ENCODE measurements at places on chromosomes 7 and 10.

- DNase-seq, result no peak
These were observed 65.9 kb upstream of the KCND2 start for GRCh38 chr7:120207037-120207436.

DNA sequence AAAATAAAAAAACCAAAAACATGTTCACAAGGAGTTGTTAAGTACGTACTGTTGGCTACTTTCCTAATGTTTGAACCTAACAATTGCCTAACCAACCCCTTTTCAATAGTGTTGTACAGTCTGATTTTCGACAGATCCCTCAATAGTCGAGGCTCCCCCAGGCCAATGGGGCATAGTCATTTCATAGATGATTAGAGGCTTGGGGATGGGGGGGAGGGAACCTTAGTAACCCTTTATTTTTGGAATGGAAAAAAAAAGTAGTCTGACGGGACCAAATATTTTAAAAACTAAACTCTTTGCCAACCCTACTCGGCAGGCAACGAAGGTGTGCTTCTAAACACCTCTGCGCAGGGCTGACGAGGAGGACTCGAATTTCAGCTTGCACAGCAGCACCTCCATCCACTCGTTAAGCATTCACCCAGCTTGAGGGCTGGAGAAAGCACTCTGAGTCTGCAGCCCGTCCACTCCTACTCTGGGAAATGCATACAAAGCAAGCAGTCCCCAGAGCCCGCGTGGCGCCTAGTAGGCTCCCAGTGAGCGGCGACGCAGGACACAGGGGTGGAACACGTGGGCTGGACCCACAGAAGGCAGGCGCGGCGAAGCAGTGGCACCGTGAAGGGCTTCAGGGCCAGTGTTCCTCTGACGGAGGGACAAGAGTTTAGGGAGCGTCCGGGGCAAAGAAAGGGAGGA is 899 bp downstream of the PUS7 start:
- peak; percentile 4 for DNase-seq

DNA sequence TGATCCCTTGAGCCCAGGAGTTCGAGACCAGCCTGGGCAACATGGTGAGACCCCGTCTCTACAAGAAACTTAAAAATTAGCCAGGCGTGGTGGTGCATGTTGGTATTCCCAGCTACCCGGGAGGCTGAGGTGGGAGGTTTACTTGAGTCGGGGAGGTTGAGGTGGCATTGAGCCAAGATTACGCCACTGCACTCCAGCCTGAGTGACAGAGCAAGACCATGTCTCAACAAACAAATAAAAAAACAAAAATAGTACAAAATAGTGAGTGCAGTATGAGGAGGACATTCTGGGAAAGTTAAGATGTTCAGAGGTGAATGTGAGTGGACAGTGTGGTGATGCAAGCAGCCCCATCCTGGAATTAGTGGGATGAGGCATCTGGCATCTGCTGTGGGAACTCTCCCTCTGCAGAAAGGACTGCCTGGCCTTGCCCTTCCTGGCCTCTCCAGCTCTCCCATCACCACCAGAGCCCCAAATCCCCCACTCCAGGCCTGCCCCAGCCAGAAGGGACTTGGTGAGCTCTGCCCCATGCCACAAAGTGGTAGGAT is 96.6 kb upstream of the PARD3 start:
- no peak for DNase-seq

- no peak for DNase-seq
These were observed 179.5 kb downstream of the ZWINT start for GRCh38 chr10:56181607-56182006.

DNA sequence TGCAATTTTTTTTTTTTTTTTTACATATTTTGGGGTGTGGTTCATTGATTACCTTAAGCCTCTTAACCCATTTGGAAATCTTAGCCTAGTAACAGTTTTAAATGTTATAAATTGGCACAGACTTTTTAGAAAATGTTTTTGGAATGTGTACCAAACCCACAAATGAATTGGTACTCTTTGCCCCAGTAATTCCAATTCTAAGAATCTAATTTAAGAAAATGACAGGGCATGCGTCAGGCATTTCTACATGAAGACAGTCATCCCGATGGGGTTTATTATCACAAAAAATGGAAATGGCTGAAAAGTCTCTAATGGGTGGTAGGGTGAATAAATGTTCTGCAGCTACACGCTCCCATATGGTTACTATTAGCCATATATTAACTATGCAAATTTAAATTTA is 54.9 kb downstream of the ITIH5 start:
- DNase-seq, result no peak

GRCh38 chr7:44331682-44332081 is 6.3 kb upstream of the CAMK2B start:
- DNase-seq, result no peak

DNA sequence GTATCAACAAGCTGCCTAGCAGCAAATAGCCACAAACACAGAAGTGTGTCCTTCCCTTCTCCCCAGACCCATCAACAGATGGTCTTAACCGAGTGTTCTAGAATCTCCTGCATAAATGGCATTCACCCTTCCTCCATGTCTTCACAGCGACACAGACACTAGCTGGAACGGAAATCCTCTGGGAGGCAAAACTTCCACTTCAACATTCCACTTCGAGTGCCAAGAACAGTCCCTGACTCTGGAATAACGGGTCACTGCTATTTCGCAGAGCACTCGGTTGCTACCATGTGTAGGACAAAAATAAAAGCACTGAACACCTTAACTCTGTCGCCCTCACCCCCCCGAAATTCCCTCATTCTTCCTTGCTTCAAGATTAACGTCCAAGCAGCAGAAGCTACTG is 65.1 kb downstream of the SFMBT2 start:
- DNase-seq, result no peak

DNA sequence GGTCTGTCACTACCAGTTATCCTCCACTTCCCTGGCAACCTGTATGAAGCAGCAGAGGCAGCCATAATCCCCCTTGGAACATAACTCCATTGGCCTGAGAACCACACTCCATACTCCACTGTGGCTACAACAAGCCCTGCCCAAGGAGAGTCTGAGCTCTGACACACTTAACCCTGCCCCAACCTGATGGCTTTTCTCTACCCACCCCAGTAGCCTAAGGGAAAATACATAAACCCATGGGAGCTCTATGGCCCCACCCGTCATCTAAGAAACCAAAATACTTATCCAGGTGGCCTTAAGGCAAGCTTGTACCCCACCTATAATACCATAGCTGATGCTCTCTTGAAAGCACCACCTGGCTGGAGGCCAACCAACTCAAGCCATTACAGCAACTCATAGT is 324.8 kb upstream of the GLI3 start:
- no peak for DNase-seq

DNA sequence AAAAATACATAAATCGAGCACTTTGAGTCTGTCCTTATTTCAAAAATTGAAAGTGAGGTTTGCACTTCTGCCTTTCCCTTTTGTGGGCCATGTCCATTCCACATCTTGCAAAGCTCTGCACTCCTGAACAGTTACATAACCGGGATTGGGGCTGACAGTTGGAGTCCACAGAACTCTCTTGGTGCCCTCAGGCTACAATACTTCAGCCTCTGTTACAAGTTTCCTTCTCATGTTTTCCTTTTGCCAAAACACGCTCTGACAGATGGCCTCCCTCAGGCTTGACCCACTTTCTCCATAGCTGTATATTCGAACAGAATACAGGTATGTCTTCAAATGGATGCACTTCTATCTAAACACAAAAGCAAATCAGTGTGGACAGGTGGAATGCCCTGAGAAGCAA is 335.9 kb downstream of the WDR37 start:
- DNase-seq, result no peak

DNA sequence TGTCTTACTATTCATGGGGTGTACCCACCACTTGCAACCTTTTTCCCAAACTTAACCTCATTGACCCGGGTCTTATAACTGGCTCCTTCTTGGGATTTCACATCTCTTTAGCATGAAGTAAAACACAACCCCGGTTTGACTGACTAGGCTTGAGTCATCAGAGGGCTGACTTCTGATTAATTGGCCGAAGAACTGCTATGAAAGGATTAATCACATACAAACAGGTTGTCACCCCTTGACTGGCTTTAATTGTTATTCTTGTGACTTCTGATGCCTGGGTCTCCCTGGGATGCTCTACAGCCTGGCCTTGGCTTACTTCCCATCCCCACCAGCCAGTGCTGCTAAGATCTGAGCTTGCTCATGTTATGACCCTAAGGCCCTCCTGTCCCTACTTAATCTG is 8.8 kb upstream of the CRPPA start:
- DNase-seq, result no peak

- no peak for DNase-seq
These were observed 229.4 kb downstream of the LRMDA start for GRCh38 chr10:75660823-75661222.

- peak; percentile 80 for DNase-seq
These were observed 28.3 kb upstream of the WDFY4 start for GRCh38 chr10:48656241-48656913.

DNA sequence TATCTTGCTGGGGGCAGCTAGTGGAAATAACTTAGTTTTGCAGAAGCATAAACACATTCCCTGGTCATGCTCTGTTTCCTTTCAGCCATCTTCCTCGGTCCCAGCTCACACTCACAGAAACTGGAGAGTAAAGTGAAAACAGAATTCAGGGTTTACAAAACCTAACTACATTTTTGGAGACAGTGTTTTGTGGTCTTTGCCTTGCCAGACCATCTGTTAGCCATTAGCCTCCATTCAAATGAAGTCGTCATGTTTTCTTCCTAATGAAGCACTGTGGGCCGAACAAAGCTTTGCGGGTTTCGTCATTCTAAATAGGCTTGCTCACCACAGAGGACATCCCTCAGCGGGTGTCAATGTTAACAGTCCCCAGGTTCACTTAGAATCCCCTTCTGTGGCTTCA is 214.6 kb upstream of the TMEM72 start:
- no peak for DNase-seq

DNA sequence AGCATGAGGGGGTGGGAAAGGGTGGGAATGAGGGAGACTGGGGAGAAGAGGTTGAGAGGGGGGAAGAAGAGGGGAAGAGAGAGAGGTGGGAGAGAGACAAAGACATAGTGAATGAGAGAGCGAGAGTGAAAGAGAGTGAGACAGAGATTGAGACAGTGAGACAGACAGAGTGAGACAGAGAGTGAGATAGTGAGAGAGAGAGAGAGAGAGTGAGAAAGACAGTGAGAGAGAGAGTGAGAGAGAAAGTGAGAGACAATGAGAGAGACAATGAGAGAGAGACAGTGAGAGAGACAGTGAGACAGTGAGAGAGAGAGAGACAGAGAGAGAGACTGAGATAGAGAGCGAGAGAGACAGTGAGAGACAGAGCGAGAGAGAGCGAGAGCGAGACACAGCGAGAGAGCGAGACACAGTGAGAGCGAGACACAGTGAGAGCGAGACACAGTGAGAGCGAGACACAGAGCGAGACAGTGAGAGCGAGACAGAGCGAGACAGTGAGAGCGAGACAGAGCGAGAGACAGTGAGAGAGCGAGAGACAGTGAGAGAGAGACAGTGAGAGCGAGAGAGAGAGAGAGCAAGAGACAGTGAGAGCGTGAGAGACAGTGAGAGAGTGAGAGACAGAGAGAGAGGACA is 10.1 kb downstream of the TMEM243 start:
- DNase-seq, result no peak

- no peak for DNase-seq
These were observed 39.2 kb downstream of the CAMK2B start for GRCh38 chr7:44286182-44286617.

DNA sequence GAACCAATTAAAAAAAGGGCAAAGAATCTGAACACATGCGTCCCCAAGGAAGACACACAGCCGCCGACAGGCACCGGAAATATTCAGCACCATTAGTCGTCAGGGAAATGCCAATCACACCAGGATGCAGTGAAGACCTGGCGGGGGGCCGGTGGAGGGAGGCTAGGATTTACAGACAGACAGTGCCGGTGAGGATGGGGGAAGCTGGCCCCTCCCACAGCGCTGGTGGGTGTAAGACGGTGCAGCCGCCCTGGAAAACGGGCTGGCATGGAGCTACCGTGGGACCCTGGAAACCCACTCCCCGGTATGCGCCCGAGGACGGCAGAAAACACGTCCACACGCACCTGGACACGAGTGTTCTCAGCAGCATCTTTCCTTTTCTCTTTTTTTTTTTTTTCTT is 4.8 kb upstream of the ADAP1 start:
- DNase-seq, result no peak

DNA sequence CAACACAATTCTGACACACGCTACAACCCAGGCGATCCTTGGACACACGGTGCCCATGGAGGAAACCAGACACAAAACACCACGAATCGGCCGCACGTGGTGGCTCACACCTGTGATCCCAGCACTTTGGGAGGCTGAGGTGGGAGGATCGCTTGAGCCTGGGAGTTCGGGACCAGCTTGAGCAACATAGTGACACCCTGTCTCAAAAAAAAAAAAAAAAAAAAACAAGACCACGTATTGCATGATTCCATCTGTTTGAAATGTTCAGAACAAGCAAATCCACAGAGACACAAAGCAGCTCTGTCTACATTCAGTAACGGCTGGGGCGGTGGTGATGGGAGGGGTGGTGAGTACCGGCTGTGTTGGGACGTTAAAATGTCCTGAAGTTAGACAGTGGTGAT is 25.2 kb downstream of the ADAP1 start:
- no peak for DNase-seq

- DNase-seq, result no peak
These were observed 648.5 kb upstream of the LRRN3 start for GRCh38 chr7:110442381-110442837.

GRCh38 chr10:84743483-84743882 is 415.1 kb downstream of the CCSER2 start:
- DNase-seq, result no peak

DNA sequence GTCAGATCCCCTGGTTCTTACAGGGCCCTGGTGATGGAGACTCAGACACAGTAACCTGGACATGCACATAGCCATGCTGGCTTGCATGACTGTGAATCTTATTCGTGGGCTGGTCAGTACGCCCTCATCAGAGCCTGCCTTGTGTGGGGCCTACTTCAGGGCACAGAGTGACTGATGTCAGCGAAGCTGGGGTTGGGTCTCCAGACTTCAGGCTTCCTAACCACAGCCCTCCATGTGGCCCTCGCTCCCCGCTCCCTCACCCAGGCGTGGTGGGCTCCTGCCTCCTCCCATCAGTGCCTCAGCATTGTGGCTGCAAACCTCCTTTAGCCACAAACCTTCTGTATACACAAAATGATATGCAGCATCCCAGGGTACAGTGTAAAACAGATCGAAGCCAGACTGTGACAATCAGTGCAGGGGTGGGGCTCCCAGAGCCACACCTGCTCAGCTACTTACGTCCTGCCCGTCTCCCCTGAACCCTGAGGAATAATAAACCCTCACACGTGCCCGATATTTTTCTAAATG is 7.1 kb upstream of the C10orf105 start:
- DNase-seq, result no peak

DNA sequence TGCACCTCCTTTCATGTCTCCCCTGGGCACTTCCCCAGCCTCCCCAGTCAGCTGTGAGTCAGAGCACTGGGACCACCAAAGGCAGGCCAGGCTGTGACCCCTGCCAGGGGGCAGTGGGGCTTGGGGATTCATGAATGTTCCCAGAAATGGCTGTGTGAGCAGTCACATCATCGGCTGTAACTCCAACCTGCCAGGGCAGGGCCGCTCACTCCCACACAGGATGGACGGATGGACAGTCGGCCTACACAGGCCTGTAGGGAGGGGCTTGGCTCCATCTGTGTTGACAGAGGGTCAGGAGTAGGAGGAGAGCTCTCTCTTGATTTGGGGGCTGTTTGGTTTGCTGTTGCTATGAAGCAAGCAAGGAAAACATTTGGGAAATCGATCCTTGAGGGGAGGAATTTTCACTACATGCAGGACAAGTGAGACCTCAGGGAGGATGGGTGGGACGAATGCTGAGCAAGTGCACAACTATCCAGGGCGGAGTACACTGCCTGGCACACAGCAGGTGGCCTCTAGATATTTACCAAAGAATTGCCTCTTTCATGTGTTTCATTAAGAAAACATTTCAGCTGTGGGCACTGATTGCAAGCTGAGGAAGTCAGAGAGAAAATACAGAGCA is 2.9 kb upstream of the IGFBP1 start:
- no peak for DNase-seq

GRCh38 chr7:117892821-117893220 is 19.6 kb upstream of the CTTNBP2 start:
- DNase-seq, result no peak

Data from KG1 (cell line).